Left renal cortex interstitium (tissue), 4 donors: ENCODE measurements at places on chromosomes 1 and 21. TPM values are rescaled to one million over a fixed set of nuclear protein-coding genes. Genes with fewer than 3 reads are reported as not detected.
A peak's percentile ranks its signal among the peaks of the same experiment; 100 is the strongest.

DNA sequence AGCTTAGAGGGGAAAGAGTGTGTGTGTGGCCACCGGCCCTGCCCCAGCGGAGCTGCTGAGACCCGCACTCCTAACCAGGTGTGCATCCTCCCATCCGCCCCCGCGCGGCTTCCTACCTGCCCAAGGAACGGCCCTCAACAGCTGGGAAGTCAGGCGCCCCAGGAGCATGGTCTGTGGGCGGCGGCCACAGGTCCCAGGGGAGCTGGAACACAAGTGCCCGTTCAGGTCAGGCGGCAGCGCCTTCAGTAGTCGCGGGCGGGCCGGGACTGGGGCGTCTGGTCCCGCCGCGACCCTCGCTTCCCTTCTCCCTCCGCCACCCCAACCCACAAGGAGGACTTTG, 448 bp downstream of the AURKAIP1 start:
- no peak for DNase-seq

DNA sequence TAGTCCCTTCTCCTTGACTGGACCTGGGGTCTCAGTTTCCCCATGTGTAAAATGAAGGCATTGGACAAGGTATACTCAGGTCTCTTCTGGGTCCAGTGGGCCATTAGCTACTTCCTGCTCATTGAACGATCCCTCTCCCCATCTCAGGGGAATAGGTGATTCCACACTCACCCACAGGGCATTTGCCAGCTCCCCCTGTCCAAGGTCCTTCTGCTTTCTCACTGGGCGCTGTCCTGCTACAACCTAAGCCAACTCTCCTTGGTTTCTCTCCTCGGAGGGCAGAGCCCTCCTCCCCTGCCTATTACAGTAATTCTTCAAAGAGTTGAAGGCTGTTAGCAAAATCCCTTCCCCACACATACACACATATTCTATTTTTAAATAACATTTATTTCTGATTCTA, 16.6 kb downstream of the DISP3 start:
- DNase-seq, result no peak

GRCh38 chr1:85734931-85735330, 26.7 kb upstream of the ZNHIT6 start:
- no peak for DNase-seq

Gene PACC1
- 12.3 TPM for polyA plus RNA-seq

- peak; percentile 37 for DNase-seq
Measured at GRCh38 chr1:180178511-180179161, 24.0 kb downstream of the QSOX1 start.

Gene NES
- 158 TPM for polyA plus RNA-seq

GRCh38 chr1:101820071-101820470, 176.7 kb downstream of the OLFM3 start:
- DNase-seq, result peak; percentile 34

Gene NBPF14
- 40.1 TPM for polyA plus RNA-seq

DNA sequence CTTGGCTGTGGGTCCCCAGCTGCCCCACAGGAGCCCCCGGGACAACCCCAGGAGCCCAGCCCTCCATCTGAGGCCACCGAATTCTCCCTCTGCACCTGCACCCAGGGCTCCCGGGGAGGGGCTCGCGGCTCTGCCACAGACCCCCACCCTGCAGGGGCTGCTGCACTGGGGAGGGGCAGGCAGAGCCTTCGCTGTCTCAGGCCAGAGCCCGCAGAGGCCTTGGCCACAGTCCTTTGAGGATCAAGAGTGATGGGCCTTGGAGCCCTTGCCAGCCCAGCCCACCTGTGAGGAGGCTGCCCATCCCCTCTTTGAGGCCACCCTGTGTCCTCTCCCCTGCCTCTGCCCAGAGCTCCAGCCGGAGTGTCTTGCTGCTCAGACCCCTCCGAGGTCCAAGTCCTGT, 6.5 kb downstream of the PERM1 start:
- no peak for DNase-seq

Gene RIPPLY3
- 2.5 TPM for polyA plus RNA-seq

Gene FAM229A
- 9.5 TPM for polyA plus RNA-seq

DNA sequence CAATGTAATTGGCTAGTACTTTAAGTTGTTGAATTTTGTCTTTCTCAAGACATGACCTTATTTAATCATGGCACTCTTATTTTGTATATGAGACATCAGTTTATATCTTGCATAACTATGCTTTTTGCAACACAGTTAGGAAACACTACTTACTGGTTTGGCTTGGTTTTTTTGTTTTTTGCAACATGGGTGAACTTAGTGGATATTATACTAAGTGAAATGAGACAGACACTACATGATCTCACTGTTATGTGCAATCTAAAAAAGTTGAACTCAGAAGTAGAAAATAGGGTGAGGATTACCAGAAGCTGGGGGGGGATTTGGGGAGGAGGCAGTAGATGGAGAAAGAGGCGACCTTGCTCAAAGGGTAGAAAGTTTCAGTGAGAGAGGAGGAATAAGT, 132.1 kb downstream of the PLA2G4A start:
- no peak for DNase-seq

DNA sequence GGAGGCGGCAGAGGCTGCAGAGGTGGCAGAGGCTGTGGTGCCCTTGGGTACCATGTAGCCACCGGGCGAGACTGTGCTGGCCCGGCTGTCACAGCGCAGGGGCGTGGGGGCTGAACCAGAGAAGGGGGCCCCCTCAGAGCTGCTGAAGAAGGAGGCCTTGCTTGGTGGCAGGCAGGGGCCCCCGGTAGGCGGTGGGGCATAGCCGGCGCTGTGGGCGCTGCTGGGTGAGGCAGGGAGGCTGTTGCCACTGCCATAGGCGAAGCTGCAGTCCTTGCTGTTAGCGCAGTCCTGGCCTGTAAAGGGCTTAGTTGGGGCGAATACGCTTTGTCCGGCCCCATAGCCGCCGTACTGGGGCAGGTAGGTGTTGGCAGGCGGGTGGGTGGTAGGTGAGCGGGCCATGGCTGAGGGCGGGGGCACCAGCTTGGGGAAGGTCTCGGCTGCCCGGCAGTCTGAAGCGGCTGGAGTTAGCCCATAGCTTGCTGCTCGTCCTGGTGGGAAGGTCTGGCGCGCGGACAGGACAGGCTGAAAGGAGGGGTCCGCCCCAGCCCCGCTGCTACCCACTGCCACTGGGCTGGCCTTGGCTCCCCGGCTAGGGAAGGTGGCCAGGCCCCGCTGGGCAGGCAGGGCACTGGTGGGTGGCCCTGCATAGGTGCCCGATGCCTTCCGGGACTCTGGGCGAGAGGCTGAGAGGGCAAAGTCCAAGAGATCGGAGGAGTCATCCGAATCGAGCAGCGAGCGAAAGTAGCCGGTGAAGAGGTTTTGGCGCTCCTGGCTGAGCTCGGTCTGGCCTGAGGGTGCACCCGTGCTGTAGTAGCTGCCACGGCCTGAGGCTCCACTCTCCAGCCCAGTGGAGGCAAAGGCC, 54.9 kb downstream of the AHDC1 start:
- DNase-seq, result no peak

DNA sequence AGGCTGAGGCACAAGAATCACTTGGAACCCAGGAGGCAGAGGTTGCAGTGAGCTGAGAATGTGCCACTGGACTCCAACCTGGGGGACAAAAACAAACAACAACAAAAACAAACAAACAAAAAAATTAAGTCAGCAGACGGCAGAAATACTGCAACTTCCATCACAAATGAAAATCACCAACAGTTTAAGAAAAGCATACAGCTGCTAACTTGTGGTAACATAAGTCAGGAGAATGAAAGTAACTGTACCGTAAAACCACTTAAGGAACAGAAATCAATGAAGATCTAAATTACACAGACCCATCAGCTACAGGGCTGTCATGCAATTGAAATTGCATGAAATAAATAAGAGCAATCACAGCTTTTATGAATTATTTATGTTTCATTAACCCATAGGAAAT, 25.0 kb downstream of the MCOLN2 start:
- no peak for DNase-seq

DNA sequence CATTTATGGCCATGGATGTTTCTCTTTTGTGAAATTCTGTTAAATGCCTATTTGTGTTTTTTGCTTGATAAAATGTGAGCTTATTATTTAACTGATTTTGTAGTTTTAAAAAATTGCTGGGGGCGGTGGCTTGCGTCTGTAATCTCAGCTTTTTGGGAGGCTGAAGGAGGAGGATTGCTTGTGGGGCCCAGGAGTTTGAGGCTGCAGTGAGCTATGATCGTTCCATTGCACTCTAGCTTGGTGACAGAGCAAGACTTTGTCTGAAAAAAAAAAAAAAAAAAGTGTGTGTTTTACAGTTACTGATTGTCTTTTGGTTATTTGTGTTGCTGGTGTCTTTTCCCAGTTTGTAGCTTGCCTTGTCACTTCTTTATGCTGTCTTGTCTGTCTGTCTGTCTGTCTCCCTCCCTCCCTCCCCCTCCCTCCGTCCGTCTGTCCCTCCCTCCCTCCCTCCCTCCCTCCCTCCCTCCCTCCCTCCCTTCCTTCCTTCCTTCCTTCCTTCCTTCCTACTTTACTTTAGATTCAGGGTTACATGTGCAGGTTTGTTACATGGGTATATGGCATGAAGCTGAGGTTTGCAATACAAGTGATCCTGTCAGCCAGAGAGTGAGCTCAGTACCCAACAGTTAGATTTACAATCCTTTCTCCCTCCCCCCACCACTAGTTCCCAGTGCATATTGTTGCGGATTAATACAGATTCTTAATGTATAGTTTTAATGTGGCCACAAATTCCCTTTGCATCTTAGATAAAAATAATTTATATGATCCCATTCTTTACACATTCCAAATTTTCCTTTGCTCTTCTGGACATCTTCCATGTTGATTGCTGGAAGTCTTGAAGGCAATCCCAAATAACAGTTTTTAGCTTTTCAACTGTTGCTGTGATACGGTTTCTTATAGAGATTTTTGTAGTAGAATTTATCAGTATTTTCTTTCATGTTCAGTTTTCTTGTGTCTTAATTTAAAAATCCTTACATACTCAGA, 25.1 kb downstream of the PTBP2 start:
- no peak for DNase-seq

Gene CD52
- polyA plus RNA-seq, result 6.8 TPM

DNA sequence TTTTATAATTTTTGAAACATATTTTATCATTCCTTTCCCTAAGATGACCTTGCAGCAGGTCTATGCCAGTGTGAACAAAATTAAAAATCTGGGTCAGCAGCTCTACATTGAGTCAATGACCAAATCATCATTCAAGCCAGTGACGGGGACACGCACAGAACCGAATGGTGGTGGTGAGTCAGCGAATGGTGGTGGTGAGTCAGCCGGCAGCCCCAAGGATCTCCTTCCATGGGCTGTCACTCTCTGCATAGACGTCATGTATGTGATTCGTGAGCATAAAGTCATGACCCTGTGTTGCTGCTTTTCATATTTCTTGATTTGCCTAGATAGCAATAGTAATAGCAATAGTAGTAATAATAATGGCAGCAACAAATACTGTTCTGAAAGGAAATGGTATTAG, 26.3 kb downstream of the PER3 start:
- DNase-seq, result no peak

- no peak for DNase-seq
Measured at GRCh38 chr1:156336242-156336641, 1.9 kb downstream of the CCT3 start.

Gene SOAT1
- polyA plus RNA-seq, result 33.6 TPM

DNA sequence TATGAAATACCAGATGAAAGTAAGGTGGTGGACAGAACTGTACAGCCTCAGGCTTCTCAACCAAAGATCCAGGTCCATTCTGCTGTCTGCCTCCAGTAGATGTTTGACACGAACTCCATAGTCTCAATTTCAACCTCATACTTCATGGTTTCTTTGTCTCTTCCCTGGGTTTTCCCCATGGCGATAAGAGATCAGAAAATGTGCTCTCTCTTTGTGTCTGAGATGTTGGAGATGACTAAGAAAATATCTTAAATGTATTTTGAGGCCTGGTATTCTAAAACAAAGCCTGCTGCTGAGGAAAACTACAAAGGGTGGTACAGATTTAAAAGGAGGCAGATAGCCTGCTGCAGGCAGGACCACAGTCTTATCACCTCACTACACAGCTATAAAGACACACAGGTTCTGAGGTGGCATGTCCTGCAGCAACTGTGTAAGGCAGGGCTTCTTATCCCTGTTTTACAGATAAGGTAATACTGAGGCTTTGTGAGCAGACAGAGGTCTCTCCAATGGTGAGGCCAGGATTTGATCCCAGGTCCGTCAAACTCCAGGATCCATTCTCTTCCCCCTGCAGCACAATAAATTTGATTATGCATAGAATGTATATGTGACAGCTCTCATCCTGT, 40.0 kb upstream of the CACNA1E start:
- DNase-seq, result no peak

Gene S100A10
- 197 TPM for polyA plus RNA-seq

- DNase-seq, result no peak
Measured at GRCh38 chr1:85413169-85413568, 51.8 kb downstream of the DDAH1 start.

- DNase-seq, result no peak
Measured at GRCh38 chr1:146036241-146036964, 14.9 kb upstream of the HJV start.

- DNase-seq, result no peak
Measured at GRCh38 chr1:240515505-240515904, 96.5 kb downstream of the GREM2 start.

Gene MTARC1
- polyA plus RNA-seq, result 26.9 TPM
